ENCODE measurements at places on chromosomes 4 and X.
A peak's percentile ranks its signal among the peaks of the same experiment; 100 is the strongest.

DNA sequence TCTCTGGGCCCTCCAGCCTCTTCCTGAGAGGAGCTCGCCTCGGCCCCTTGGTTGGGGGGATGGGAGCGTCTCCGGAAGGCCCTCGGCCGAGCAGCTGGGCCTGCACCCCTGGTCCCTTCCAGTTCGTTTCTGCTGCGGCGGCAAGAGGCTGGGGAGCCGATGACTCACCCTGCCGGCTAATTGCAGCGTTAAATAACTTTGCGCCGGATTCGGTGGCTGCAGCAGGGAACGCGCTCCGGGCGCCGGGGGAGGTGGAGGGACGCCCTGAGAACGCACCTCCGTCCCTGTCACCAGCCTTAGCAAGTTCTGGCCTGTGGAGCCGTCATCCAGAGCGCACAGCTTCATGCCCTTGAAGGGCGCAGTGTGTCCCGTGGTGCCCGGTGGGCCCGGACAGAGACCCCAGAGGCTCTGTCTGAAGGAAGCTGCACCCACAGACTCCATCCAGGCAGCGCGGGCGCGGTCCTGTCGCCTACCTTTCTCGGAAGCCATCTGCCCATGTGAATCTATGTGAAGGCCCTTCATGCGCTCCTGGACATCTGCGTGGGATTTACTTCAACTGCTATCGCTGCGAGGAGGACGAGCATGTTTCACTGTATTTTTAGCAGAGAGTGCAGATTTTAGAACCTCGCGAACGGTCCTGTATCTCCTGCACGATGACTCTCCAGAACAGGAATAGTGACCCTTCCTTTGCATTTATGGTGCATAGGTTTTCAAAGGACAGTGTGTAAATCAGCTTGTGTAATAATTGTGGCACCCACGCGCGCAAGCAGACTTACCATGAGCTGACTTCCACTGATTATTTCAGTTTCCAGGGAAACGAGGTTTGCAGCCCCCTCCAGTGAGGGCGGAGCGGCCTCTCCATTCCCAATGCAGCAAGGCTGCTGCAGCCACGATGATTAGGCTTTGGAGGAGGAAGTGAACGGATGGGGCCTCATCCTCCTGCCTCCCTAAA is 1.7 kb upstream of the TMEM271 start:
- no peak for DNase-seq

- no peak for DNase-seq
These were observed 11.8 kb downstream of the RBM10 start for GRCh38 chrX:47156611-47157520.

DNA sequence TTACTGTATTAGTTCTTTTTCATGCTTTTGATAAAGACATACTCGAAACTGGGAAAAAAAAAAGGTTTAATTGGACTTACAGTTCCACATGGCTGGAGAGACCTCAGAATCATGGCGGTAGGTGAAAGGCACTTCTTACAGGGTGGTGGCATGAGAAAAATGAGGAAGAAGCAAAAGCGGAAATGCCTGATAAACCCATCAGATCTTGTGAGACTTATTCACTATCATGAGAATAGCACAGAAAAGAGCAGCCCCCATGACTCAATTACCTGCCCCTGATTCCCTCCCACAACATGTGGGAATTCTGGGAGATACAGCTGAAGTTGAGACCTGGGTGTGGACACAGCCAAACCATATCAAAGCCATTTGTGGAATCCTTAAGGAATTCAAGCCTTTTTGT is 1238.9 kb downstream of the ADGRL3 start:
- DNase-seq: no peak

DNA sequence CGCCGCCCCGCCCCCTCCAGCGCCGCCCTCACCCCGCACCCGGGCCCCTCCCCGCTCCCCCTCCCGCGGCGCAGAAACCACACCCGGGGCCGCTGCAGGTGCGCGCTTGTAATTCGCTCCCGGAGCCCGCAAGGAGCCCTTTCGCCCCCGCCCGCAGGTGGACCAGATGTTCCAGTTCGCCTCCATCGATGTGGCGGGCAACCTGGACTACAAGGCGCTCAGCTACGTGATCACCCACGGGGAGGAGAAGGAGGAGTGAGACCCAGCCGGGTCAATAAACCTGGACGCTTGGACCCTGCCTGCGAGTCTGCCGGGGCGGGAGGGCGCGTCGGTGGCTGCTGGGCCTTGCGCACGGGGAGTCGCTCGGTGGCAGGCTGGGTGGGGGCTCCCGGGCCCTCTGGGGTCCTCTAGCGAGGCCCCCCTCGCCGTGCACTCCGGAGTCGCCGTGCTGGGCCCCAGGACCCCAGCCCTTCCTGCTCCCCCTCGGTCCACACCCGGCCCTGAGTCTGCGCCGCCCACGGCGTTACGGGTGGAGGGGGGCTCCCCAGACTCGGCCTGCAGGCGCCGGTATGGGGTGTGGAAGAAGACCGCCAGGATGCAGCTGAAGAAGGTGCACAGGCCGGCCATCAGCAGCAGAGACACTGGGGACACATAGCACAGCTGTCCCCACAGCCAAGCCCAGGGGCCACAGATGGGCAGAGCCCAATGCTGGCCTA is 7.1 kb downstream of the SLC49A3 start:
- DNase-seq: no peak

GRCh38 chrX:82676386-82676785 is 831.7 kb upstream of the POU3F4 start:
- no peak for DNase-seq

GRCh38 chr4:138831948-138832347 is 183.6 kb upstream of the NOCT start:
- no peak for DNase-seq

DNA sequence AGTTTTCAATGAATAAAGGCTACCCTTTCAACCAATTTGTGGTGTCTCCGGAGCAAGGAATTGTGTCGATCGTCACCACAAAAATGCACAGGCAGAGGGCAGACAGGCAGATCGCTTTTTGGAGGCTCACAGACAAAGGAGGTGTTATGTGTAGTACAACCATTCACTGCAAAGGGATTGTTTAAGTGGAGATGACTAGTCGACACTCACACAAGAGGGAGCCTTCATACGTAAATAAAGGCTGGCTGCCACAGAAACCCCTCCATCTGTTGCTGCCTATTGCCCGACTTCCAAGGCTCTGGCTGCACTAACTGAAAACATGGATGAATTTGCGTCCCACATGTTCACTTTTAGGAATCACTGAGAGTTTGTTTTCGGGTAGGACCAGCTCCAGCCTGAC is 281.1 kb downstream of the NKX6-1 start:
- no peak for DNase-seq

- DNase-seq: peak; percentile 25
These were observed 441 bp downstream of the SLC9B2 start for GRCh38 chr4:103075894-103076746.

DNA sequence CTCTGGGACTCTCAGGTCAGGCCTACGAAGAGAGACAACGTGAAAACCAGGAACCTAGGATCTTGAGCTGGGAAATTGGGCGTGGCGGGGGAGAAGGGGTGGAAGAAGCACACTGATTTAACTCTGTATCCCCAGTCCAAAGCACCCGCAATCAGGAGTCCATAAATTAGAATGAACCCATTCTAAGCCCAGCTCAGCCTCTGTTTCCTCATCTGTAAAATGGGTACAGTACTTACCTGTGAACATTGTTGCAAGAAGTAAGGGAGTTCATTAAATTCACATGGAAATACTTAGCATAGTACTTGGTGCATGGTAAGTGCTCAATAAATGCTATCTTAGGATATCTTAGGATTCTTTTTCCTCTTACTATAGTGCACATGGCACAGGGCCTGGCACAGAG is 326.7 kb downstream of the BCOR start:
- no peak for DNase-seq

DNA sequence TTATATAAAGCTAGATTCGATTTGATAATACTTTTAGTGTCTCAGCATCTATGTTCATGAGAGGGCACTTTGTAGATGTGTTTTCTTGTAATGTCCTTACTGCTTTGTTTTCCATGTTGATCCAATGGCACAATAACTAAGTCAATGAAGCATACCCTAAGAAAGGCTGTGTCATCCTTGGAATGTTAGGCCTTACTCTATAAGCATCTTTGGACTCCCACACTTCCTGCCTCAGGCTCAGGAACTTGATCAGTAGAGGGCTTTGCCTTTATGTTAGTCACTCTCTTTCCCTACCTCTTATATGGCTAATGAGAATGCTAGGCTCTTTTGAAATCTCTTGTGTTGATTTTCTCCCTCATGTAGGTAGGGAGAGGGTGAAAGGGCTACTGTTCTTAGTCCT is 33.2 kb upstream of the EDA2R start:
- no peak for DNase-seq

GRCh38 chr4:101238706-101239105 is 108.6 kb downstream of the PPP3CA start:
- no peak for DNase-seq

- no peak for DNase-seq
These were observed 490 bp upstream of the PDZD4 start for GRCh38 chrX:153830640-153831428.

GRCh38 chr4:180434131-180434895 is 1808.9 kb upstream of the TENM3 start:
- no peak for DNase-seq

GRCh38 chrX:22035236-22035635 is 3.1 kb downstream of the PHEX start:
- no peak for DNase-seq

- no peak for DNase-seq
These were observed 5.2 kb downstream of the POU4F2 start for GRCh38 chr4:146643812-146644401.

- no peak for DNase-seq
These were observed 63.0 kb downstream of the FAM184B start for GRCh38 chr4:17718471-17718870.

GRCh38 chr4:4521731-4522130 is 20.1 kb downstream of the STX18 start:
- no peak for DNase-seq

DNA sequence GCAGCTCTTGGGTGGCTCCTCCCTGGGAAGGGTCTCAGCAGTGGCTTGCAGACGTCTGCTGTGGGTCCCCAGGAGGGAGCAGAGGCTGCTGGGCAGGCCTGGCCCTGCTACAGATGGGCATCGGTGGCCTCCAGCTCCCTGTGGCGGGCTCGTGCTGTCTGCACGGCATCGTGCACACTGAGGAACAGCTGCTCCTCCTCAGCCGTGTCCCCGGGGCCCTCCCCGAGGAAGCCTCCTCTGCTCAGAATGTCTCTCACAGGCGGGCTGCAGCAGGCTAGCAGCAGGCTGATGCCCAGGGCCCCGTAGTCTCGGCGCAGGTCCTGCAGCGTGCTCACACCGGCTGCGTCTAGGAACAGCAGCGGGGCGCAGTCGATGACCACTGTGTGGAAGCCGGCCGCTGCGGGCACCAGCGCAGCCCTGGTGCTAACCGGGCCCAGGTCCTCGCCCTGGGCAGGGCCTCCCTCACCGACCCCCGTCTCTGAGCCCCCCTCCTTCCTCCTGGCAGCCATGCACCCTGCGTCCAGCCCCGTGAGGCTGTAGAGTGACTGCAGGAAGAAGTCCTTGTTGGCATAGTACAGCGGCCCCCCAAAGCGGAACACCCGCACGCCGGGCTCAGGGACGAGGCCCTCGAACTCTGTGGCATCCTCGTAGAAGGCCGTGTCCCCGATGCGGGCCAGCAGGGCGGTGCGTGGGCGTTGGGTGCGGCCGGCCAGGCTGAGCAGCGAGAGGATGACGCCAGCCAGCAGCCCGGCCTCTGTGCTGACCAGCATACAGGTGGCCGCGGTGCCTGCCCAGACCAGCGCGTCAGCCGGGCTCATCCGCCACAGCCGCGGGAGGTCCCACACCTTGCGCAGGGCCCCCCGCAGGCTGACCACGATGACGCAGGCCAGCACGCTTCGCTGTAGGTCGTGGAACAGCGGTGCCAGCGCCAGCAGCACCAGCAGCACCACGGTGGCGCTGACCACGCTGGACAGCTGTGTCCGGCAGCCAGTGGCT is 2.2 kb downstream of the IDUA start:
- DNase-seq: no peak

GRCh38 chrX:153879741-153880439 is 6.1 kb downstream of the L1CAM start:
- DNase-seq: no peak

GRCh38 chr4:169841776-169842175 is 84.0 kb upstream of the HPF1 start:
- no peak for DNase-seq

- DNase-seq: no peak
These were observed 152.6 kb upstream of the VEGFC start for GRCh38 chr4:176945334-176945733.

- DNase-seq: peak; percentile 94
These were observed 671 bp upstream of the EIF4E start for GRCh38 chr4:98929341-98930267.

DNA sequence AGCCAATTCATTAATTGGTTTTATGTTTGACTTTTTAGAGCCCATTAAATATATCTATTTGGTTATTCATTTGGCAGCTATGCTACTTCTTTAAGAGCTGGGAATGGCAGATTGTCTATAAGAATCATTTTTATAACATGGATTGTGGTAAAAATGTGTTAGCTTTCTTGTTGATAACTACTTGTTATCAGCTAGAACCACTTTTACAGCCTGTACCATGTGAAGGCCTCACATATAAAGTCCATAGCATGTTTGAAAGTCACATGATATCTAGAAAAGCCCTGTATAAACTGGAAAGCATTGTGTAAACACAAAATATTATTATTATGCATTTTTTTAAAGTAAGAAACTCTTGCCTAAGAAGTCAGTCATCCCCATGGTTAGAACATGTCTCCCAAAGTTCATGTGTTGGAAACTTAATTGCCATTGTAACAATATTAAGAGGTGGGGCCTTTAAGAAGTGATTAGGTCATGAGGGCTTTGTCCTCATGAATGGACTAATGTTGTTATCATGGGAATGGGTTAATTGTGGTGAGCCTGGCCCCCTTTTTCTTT is 110.9 kb upstream of the BMP2K start:
- DNase-seq: no peak

DNA sequence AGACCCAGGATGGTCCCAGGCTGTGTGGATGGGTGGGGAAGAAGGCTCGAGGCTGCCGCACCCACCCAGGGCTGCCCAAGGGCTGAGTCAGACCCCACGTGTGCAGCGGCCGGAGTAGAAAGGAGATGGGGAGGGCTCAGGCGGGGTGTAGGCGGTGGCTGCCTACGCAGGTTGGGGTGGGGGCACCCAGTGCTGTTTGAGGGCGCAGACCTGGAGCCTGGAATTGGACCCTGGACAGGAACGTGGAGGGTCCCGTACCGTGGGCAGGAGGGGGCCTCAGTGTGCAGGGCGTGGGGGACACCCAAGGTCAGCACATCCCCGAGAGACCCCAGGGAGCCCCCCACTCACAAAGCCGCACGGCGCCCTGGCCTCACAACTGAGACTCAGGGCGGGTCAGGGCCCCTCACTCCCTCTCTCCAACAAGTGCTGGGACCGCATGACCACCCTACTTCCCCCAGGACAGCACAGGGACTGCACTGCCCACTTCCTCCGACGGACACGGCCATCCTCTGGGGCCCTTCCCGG is 79.9 kb downstream of the FAM53A start:
- DNase-seq: no peak

DNA sequence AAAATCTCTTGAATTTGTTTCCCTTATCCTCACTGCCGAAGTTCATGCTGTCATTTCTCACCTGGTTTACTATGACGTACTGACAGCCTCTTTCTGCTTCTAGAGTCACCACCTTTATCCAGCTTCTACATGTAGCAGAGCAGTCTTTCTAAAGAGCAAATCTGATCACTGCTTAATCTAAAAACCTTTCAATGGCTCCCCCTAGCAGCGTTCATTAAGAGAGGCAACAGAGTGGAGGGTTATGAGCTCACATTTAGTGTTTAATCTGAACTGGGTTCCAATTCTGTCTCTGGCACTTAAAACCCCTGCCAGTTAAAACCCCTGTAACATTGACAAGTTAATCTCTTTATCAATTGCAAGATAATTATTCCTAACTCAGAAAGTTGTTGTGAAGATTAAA is 4.4 kb downstream of the RBPJ start:
- no peak for DNase-seq
